ENCODE measurements at places on chromosomes 4 and X. TPM values are rescaled to one million over a fixed set of nuclear protein-coding genes. Genes with fewer than 3 reads are reported as not detected.

The VEGFD gene
- total RNA-seq: 0.34 TPM

- DNase-seq: no peak
Measured at GRCh38 chr4:2788532-2789103, 4.3 kb upstream of the SH3BP2 start.

The XAGE2 gene
- not detected for total RNA-seq

The ANTXR2 gene
- 4.4 TPM for total RNA-seq

The HNRNPD gene
- total RNA-seq: 27.7 TPM

The CXCL6 gene
- not detected for total RNA-seq

DNA sequence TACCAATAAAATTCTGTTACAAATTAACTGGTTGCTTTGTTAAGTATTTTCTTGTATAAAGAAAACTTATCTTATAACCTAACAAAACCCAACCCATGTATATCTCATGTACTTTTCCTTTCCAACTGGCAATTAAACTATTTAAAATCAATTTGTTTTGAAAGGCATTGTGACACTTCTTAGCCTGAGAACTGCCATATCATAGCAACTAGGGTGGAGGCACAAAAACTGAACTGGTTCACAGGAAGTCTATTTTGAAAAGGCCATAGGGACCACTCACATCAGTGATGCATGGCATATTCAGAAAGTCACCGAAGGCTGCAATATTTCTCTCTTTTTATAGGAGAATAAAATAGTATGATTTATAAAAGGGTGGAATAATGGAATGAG lies 40.5 kb upstream of the ARSJ start:
- DNase-seq: no peak

GRCh38 chr4:23902222-23902804 lies 12.5 kb upstream of the PPARGC1A start:
- DNase-seq: peak; percentile 71

GRCh38 chr4:175418516-175418915 lies 393.5 kb downstream of the GPM6A start:
- no peak for DNase-seq

The SLC10A4 gene
- not detected for total RNA-seq

DNA sequence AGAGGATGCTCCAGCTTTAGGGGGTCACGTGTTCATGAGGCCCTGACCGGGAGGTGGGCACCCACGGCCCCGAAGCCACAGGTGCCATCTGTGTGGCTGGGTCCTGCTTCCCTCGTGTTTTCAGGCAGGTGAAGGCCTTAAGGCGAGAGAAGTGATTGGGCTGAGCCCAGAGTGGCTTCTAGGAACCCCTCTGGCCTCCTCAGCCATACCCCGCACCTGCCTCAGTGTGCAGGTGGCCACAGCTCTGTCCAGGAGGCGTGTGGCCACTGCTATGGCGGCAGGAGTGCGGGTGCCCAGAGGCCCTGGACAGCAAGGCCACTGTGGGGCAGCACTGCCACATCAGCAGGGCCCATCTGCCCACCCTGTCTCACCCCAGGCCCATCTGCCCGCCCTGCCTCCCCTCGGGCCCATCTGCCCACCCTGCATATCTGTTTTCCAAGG lies 25.0 kb downstream of the NKX1-1 start:
- no peak for DNase-seq

- DNase-seq: peak; percentile 16
Measured at GRCh38 chr4:88341227-88342192, 37.1 kb upstream of the HERC6 start.

DNA sequence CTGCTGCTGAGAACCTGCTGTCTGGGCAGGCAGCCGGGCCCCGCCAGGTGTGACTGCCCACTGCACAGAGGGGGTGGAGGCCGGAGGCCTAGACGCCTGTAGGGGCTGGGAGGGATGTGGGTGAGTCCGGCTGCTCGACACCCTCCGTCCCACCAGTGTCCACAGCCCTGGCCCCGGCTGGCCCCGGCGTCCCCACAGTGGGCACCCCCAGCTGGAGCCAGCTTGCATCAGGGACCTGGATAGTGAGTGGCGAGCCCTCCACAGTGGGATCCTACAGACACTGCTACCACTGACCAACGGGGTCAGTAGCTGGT lies 34.7 kb upstream of the SPON2 start:
- no peak for DNase-seq

The TCEAL2 gene
- not detected for total RNA-seq
